ENCODE measurements at places on chromosomes 1 and 21. TPM values are rescaled to one million over a fixed set of nuclear protein-coding genes. Genes with fewer than 3 reads are reported as not detected.

Gene HENMT1
- total RNA-seq, result 1.5 TPM

DNA sequence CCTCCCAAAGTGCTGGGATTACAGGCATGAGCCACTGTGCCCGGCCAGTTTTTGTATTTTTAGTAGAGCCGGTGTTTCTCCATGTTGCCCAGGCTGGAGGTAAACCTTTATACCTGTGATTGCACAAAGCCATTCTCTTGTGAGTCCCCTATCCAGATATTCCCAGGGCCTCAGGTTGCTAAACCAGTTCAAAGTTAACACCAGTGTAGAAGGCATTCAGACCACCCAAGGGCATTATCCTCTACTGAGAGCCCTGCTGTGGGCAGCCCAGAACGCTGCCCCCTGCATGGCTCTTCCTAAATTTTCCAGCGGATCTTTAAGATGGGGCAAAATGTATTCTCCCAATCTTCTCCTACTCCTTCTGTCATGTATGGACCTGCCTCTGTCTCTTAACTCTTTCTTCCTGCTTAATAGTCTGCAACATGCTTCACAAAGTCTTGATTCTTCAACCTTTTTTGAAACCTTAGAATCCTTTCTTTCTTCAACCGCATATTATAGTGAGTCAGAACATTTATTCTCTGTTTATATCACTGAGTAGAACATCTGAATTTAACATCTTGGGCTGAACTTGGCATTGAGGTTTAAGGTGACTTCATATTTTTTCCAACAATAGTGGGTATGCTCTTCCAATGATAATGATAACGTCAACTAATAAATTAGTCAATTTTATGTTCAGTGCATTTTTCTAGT lies 36.0 kb downstream of the UBE4B start:
- no peak for DNase-seq

DNA sequence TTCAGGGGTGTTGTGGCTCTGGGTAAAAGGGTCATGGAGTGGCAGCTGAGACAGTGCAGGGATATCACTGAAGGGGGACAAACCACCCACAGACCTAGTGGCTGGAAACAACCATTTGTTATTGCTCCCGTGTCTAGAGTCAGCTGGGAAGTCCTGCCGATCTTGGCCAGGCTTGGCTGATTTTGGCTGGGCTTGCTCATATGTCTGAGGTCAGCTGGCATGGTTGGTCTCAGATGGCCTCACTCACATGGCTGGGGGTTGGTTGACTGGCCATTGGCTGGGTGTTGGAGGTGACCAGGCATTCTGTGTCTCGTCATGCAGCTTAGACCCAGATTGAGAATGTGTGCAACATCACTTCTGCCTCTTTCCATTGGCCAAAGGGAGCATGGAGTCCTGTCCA lies 203.8 kb upstream of the POU3F1 start:
- DNase-seq, result no peak

GRCh38 chr1:225250432-225250831 lies 177.4 kb downstream of the LBR start:
- no peak for DNase-seq

GRCh38 chr1:181647314-181648035 lies 164.2 kb downstream of the CACNA1E start:
- no peak for DNase-seq

Gene TEKT2
- total RNA-seq, result 0.14 TPM

Gene TRIM58
- 0.17 TPM for total RNA-seq

Gene S100A2
- total RNA-seq, result 0.51 TPM

Gene S100A3
- 1.3 TPM for total RNA-seq

DNA sequence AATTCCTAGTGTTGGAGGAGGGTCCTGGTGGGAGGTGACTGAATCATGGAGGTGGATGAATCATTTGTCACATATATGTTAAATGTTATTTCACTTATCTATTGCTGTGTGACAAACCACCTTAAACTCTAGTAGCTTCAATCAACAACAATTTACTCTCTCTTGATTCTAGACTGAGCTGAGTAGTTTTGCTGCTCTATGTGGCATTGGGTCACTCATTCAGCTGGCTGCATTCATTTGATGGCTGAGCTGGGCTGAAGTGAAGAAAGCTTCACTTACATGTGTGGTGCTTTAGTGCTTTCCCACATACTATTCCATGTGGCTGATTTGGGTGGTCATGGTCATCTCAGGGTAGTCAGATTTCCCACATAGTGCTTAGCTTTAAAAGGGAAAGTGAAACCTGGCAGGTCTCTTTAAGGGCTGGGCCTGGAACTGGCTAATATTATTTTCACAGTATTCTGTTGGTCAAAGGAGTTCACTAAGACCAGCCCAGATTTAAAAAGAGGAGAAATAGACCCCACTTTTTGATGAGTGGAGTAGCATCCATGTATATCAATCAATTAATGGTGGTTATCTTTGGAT lies 10.5 kb downstream of the DNAH14 start:
- no peak for DNase-seq

GRCh38 chr1:110390692-110391245 lies at the start of gene SLC16A4:
SLC16A4 (minus strand) TSS chr1:110391026; CDS start chr1:110389323, 1,703 bp downstream.
- DNase-seq, result peak; percentile 24

Gene SNAPIN
- total RNA-seq, result 60.8 TPM

Gene UBASH3A
- total RNA-seq, result not detected

DNA sequence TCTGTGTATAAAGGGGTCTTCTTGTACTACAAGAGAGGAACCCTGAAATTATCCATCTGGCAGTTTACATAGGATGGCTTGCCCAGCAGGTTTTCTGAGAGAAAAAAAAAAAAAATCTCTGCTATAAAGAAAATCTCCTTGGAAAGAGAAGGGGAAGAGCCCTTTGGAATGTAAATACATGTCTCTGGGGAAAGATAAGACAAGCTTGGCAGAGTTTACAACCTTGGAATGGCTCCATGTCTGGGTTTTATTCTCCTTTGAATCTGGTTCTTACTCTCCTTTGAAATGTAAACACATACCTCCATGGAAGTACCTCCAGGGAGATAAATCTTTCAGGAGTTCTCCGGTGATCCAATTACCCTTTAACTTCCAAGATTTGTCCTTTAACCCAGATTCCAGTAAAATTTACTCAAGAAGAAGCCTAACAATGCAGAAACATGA lies 45.1 kb upstream of the DNAH14 start:
- no peak for DNase-seq

DNA sequence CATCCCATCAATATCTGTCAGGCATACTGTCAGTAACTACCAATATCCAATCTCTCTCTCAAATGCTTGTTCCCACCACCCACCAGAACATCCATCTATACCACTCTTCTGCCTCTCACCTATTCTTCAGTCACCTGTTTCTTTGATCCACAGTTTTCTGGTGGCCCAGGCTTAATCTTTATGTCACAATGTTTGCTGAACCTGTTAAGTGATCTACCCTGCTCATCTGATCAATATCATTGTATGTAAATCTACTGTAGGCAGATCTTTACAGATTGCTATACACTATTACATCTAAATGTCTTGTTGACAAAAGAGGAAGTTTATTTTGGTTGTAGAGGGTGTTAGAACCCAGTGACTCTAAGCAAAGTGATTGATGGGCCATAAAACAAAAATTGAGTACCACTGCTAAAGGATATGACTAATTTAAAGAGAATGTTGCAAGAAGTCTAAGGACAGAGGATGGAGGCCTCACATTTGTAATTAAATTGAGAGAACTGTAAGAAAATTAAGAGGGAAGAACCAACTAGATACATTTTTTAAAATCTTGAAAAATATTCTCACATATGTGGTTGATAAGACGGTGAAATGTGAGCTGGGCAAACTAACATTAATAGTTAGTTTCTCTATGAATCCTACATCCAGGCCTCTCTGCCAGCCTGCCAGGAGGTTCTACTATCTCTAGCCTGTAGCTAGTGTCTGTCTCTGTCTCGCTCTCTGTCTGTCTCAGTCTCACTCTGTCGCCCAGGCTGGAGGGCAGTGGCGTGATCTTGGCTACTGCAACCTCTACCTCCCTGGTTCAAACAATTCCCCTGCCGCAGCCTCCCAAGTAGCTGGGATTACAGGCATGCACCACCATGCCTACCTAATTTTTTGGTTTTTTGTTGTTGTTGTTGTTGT lies 34.1 kb downstream of the EGLN1 start:
- DNase-seq, result peak; percentile 74

Gene MIXL1
- 0.05 TPM for total RNA-seq

GRCh38 chr21:31609081-31609480 lies 50.4 kb upstream of the SOD1 start:
- no peak for DNase-seq

GRCh38 chr1:200257235-200257634 lies 152.6 kb downstream of the ZNF281 start:
- peak; percentile 27 for DNase-seq

- DNase-seq, result no peak
Observed at GRCh38 chr1:8091691-8092090, 65.6 kb upstream of the ERRFI1 start.

Gene KCNK2
- under 0.01 TPM for total RNA-seq

DNA sequence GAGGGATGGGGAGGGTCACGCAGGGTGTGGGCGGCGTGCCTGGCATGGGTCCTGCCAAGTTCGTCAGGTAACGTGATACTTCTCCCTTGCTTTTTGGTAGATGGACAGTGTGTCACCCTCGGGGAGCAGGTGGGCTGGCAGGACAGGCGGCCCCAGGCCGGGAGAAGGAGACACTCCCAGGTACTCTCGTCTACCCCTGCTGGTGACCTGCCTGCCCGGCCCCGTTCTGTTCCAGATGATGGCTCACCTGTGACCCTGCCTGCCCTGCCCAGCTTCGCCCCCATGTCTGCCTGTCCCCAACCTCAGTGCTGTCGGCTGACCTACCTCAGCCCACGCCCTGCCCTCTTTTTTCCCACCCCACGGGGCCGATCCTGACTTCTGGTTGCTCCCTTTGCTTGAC lies 144.7 kb downstream of the PCBP3 start:
- no peak for DNase-seq

- DNase-seq, result no peak
Observed at GRCh38 chr1:154845174-154845573, 24.9 kb downstream of the KCNN3 start.

GRCh38 chr1:109944541-109944940 lies 33.9 kb downstream of the CSF1 start:
- DNase-seq, result no peak

- DNase-seq, result no peak
Observed at GRCh38 chr21:32448803-32449594, 36.5 kb downstream of the EVA1C start.

- DNase-seq, result peak; percentile 46
Observed at GRCh38 chr1:16167331-16168143, 11.7 kb upstream of the EPHA2 start.

Gene HEYL
- 0.14 TPM for total RNA-seq

- peak; percentile 33 for DNase-seq
Observed at GRCh38 chr1:205258719-205259118, 31.0 kb downstream of the TMCC2 start.

GRCh38 chr1:245762396-245762910 lies 607.7 kb downstream of the KIF26B start:
- DNase-seq, result no peak

GRCh38 chr1:170164103-170164763 lies 18.5 kb downstream of the NTMT2 start:
- no peak for DNase-seq

Gene C8B
- not detected for total RNA-seq

Gene CNR2
- total RNA-seq, result not detected

Gene TNFAIP8L2
- total RNA-seq, result 0.14 TPM

DNA sequence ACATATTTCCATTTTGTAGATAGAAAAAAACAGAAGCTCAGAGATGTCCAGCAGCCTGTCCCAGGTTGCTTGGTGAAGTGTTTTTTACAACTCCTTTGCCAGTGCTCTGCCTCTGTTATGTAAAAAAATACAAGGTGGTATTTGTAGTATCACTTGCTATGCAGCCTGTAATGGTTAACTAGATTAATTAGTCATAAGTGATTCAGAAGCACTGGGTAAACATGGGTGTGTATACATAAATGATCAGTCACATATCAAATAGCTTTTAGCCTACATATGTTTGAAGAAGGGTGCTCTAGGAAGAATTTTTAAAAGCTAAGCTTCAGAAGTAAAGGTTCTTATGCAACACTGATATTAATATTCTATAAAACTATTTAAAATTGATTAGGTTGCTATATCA lies 70.0 kb upstream of the MAGI3 start:
- no peak for DNase-seq

Gene KIRREL1
- 35.4 TPM for total RNA-seq

- no peak for DNase-seq
Observed at GRCh38 chr1:101697072-101697471, 299.7 kb downstream of the OLFM3 start.

- no peak for DNase-seq
Observed at GRCh38 chr1:17097147-17097546, 22.1 kb downstream of the PADI2 start.

- DNase-seq, result no peak
Observed at GRCh38 chr1:27569506-27570291, 34.2 kb downstream of the AHDC1 start.

DNA sequence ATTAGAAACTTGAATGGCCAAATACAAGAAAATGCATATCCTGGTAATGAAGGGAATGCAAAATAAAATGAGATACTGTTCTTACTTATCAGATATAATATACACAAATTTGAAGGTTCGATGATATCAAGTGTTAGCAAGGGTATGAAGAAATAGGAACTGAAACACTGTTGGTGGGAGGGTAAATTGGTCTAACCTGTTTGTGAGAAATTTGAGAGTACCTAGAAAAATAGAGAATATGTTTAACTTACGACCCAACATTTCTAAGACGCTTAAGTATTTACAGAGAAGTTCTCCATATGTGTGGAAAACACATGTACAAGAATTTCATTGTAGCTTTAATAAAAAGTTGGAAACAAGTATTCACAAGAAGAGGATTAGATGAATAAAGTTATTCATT lies 25.9 kb downstream of the ATG4C start:
- no peak for DNase-seq

Gene RIPK4
- 0.09 TPM for total RNA-seq

- no peak for DNase-seq
Observed at GRCh38 chr21:34606621-34607020, 8.3 kb downstream of the RCAN1 start.

DNA sequence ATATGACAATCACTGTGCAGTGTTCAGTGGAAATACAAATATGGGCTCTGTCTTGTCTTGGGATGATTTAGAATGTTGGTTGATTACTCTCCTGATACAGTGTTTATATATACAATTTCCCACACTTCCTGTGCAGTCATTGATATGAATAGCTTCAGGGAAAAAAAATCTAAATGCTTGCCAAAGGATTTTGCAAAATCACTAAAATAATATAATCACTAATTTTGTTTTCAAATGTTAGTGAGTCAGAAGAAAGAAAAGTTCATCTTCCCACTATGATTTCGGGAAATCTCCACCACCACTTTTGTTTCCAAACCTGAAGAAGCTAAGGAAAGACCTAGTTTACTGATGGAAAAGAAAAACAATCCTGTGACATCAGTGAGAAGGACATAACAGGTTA lies 32.1 kb upstream of the CHRM3 start:
- DNase-seq, result no peak

Gene PTCH2
- total RNA-seq, result 0.05 TPM

Data from dermis blood vessel endothelial cell (primary cell).